H9 (cell line): ENCODE measurements at places on chromosomes 16 and 17. TPM values are rescaled to one million over a fixed set of nuclear protein-coding genes. Genes with fewer than 3 reads are reported as not detected.

Gene SBK1
- total RNA-seq, result 65.5 and 69.7 TPM in 2 replicates

Gene SALL1
- 87.6 and 101 TPM in 2 replicates for total RNA-seq

DNA sequence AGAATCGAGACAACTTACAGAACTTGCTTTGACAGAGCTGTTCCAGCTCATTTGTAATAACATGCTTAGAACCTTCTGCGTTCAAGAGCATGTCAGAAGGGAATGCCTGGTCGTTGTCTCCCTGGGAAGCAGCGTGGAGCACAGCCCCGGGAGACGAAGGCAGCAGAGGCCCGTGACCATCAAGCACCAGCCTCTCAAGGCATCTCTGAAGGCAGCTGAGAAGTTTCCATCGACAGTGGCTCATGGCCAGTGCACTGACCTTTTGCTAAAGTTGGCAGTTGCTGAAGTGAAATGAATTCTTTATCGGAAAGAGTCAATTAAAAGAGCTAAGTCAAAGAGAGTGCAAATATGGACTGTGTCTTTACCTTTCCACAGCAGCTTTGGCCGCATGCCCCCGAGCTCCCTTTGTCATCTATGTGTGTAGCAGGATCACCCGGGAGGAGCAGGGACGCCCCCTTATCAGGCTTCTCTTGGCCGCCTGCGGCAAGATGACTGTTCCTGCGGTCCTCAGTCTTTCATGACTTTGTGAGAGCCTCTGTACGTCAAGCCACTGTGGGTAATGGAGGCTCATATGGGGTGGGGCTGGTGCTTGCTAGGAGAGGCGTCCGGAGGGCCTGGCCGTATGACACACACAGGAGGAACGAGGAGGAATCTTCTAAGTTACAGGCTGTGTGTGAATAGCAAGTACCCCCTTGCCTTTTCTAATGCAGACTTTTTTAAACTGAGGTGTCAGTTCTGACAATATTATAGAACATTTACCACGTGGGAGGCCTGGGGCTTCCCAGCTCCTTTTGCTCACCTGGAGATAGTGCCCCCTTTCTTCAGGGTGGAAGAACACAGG is 54.2 kb downstream of the LDHD start:
- no peaks in the 10 kb centered on the region for H3K27me3 ChIP-seq
- H3K4me1 ChIP-seq, result no peaks in the 10 kb centered on the region; the same call in 1 of the 2 replicates

DNA sequence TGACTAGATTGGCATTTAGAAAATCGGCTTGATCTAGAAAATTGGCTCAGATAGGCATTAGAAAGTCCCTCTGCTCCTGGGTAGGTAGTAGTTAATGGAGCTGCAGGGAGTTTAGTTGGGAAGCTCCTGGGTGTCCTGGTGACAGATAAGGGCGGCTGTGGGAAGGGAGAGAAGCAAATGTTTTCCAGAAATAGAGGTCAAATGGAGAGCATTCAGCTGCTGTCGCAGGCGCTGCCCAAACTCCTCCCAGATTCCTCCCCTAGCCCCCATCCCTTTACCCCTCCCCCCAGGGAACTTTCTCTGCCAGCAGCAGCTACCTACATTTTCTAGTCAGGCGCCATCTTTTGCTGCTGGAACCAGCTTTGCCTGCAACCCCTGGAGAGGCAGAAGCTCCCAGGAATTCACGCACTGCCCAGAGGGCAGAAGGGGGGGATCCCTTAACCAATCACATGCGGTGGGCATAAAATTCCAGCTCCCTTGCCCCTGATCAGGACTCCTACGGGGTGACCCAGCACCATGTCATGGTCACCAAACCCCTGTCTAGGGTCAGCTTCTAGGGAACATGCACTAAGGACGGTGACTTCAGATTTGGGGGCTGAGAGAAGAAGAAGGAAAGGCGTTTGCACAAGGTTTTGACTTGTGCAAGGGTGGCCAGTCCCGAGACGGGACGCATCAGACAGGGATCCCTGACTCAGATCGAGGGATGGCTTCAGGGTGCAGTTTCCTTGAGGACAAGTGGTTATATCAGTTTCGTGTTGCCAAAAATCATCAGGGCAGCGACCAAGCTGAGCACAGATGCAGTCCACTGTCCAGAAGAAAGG is 43.8 kb downstream of the SOCS1 start:
- no peak for DNase-seq
- no peaks in the 10 kb centered on the region for H3K27me3 ChIP-seq
- no peak overlapping the region for H3K27ac ChIP-seq

- H3K27me3 ChIP-seq, result no peaks in the 10 kb centered on the region
- no peak overlapping the region for H3K4me3 ChIP-seq
- H3K27ac ChIP-seq, result no peak overlapping the region
- no peaks in the 10 kb centered on the region for H3K4me1 ChIP-seq
These were observed 70.5 kb upstream of the CHMP6 start for GRCh38 chr17:80921159-80921558.
